ENCODE measurements at places on chromosomes 6 and 20.

GRCh38 chr20:46407671-46407996, 1.2 kb upstream of the ELMO2 start:
- no peak for DNase-seq

DNA sequence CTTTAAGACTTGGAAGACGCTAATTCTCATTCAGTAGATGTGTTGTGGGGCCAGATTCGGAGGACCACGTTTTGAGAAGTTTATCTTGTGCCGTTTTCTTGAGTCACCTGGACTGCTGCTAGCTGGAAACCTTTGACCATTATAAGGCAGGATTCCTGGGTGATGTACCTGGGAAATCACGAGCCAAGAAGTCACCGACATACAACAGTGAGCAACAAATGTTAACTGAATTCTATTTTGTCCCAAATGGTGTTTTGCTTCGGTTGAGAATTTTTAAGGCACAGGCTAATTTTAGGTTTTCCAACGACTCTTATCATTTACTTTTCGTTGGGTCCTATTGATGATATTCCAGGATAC, 93.4 kb upstream of the BTN3A2 start:
- DNase-seq: no peak

DNA sequence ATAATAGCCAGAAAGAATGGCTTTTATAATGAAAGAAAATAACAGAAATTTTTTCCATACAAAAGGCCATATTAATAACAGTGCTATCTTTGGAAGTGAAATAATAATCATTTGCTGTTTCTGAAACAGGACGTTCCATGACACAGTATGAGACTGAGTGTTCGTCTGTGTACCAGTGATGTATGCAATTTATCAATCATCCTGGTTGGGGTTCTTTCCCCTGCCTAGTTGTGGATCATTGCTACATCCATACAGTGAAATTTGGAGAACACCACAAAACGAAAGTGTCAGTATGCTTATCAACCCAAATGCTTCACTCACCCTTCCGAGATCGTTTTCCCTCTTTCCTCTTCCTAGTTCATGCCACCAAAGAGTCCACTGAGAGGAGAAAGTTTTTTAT, 151.4 kb upstream of the PRDM1 start:
- DNase-seq: no peak

GRCh38 chr6:12935637-12936036, 219.1 kb downstream of the PHACTR1 start:
- no peak for DNase-seq

- DNase-seq: peak; percentile 13
Measured at GRCh38 chr20:9978397-9979004, 56.3 kb upstream of the ANKEF1 start.

GRCh38 chr6:156971153-156971885, 194.1 kb downstream of the ARID1B start:
- DNase-seq: no peak

- DNase-seq: no peak
Measured at GRCh38 chr6:10759312-10759839, 11.8 kb downstream of the TMEM14B start.

GRCh38 chr6:7992002-7992815, 72.0 kb downstream of the BLOC1S5 start:
- DNase-seq: no peak

DNA sequence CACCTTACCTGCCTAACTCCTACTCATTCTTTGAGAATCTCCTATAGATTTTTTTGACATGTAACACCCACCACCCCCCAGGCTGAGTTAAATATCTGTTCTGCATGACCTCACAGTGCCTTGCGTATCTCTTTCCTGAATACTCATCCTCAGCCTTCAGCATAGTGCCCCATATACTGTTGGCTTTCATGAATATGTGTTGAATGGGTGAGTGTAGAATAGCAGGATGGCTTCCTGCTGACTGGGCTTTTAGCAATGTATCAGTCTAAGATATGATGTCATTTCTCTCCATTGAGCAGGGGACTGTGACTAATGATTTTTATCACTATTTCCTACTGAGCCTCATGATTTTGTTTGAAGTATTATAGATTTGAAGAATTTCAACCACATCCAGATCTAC, 361.6 kb upstream of the MARCKS start:
- DNase-seq: no peak

GRCh38 chr6:36986704-36987047, 680 bp upstream of the MTCH1 start:
- DNase-seq: no peak

DNA sequence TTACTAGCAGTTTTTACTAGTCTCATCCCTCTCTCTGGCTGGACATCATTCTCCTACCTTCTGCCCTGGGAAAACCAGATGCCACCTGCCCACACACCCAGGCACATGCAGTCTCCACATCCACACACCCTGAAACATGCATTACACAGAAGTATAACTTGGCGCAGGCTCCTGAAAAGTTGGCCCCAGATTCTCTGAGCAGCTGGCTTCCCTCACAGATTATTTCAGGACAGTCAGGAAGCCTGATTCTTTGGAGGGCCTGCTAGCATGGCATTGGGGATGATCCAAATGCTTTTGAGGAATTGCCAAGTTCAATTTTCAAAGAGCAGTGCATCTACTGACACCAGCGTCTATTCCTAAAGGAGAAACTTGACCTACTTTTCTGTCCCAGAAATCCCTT, 27.8 kb upstream of the KIF16B start:
- no peak for DNase-seq

DNA sequence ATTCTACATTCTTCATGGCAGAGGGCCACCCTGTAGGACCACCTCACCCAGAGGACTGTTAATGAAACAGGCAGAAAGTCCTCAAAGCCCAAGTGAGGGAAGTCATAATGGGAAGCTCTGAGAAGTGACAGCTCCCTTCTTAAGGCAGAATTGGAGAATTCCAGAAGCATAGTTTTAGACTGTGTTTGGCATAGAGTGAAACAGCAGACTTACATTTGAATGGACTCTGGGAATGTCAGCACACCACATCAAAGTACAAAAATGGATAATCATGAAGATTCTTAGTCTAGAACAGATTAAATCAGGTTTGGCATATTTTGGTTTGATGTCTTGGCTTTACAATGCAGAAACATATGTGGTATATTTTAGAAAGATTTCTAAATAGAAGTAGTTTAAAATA, 17.9 kb downstream of the SH3BGRL2 start:
- no peak for DNase-seq

GRCh38 chr6:106889692-106890091, 84.8 kb downstream of the CD24 start:
- DNase-seq: no peak

DNA sequence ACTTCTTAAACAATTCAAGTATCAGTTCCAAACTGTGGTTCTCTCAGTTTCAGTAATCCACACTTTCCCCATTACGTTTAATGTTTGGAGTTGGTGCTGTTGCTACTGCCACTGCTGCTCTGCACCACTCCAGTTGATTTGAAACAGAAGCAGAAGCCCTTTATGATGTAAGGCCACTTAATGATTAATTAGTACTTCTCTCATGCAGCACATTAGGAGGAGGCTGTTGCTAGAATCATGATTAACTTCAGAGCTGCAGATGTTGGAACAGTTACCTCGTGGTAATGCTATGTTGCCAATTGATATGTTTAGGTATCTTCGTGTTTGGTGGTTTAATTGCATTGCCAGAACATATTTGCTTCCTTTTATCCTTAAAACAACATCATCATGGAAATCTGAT, 986.2 kb upstream of the CITED2 start:
- DNase-seq: no peak

DNA sequence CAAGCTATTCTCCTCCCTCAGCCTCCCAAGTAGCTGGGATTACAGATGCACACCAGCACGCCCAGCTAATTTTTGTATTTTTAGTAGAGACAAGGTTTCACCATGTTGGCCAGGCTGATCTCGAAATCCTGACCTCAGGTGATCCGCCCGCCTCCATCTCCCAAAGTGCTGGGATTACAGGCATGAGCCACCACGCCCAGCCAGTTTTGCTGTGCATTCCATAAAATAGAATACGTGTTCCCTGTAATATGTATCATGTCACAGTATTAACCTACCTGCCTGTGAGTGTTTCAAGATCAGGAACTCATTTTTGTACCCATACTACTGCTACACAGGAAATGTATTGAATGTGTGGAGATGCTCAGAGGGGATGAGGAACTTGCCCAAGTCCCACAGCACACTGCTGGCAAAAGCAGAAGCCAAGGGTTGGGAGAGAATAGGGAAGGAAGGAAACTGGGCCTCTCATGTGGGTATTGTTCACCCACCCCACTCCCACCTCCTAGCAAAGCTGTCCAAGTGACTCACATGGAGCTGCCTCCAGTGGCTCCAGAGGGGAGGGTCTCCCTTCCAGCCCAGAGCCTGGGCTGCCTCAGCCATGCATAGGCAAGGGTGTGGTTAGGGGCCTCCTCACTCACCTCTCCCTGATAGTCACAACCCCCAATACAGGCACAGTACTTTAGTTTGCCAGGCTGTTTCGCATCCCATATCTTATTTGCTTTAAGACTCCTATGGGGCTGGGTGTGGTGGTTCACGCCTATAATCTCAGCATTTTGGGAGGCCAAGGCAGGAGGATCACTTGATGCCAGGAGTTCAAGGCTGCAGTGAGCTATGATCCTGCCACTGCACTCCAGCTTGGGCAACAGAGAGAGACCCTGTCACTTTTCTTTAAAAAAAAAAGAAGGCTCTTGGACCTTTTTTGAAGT, 9.4 kb downstream of the HM13 start:
- DNase-seq: no peak

- DNase-seq: no peak
Measured at GRCh38 chr6:143750877-143751276, 73.1 kb downstream of the PHACTR2 start.

DNA sequence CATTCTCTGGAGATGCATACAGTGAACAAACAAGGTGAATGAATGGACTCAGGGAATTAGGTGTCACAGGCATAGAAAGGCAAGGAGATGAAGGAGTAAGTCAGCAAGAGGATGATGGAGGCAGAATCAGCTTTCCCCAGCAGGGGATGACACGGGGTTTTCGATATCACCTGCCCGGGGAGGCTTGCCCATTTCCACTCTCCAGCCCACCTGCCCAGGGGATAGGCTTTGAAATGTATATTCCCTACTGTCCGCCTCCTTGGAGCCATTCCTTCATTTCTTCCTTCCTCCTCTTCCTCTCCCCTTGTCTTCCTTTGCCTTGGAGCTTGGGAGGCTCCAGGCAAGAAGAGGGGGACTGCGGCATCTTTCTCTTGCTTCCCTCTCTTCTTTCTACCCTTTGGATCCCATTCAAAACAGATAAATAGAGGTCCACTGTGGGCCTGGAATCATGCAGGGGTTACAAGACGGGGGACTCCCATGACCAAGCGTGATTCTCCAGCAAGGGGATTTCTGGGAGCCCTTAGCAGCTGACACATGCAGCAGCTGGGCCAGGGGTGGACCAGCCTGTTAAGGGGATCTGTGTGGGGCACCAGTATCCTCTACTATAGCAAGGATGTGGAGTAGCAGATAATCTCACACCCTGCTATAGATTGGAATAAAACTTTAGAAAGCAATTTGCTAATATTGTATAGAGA, 23.5 kb upstream of the RNF24 start:
- DNase-seq: no peak

DNA sequence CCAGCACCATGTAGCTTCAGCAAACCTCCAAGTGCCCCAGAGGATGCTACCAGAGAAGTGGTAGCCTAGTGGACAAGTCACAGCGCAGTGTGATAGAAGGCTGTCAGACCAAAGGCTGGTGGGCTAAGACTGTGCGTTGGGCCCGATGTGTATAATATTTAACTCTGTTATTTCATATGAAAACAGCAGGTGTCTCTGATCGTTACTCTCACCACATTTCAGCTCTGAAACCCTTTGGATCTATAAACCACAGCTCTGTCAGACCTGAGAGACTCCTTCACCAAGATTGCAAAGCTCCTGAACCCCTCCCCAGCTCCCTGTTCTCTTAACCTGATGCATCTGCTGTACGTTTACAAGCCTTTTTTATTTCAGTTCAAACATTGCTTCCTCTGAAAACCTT, 43.8 kb downstream of the ISM1 start:
- DNase-seq: no peak

- no peak for DNase-seq
Measured at GRCh38 chr6:7996538-7997111, 67.6 kb downstream of the BLOC1S5 start.

DNA sequence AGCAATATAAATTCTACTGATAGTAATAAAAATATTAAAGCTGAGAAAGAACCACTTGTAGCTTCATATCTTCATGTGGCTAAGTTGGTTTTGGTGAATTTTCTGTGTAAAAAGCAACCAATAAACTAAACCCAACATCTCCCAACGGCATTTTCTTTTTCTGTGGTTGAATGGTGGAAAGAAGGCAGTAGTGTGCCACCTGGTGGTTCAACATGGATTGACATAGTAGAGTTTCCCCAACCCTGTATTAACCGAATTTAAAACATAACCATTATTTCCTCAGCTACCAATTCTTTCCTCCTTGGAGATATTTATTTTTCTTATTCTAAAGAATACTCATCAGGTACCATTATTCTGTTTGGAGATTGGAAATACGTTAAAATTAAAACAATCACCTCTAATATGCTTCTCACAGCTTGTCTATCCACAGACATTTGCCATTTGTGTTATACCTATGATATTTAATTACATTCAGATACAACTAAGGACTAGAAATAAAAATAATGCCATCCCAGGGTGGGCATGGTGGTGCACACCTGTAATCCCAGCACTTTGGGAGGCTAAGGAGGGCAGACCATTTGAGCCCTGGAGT, 117.1 kb upstream of the EEF1E1 start:
- DNase-seq: peak; percentile 26

DNA sequence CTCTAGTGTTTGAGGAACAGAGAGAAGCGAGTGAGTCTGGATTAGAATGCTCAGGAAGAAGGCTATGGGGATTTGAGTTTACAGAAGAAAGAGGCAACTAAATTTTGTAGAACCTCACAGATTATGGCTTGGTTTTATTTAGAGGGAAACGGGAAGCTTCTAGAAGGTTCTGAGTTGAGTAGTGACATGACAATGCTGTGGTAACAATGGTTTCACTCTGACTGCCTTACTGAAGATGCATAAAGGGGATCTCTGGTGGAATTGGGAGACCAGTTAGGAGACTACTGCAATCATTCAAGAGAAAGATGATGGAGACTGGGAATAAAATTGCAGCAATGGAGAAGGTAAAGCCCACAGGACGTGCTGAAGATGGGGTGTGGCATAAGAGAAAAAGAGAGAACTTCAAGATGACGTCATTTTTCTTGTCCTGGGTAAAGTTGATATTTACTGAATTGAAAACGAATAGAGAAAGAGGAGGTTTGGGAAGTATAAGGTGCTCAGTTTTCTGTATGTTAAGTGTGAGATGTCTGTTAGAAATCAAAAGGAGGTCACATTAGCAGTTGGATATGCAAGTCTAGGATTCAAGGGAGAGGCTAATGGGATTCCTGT, 710.1 kb upstream of the NRSN1 start:
- DNase-seq: no peak
